ENCODE measurements at places on chromosomes 1 and 21. TPM values are rescaled to one million over a fixed set of nuclear protein-coding genes. Genes with fewer than 3 reads are reported as not detected.

- DNase-seq = no peak
Measured at GRCh38 chr1:66300972-66301451, 232.9 kb upstream of the SGIP1 start.

GRCh38 chr1:197618061-197618460 is 157.2 kb downstream of the DENND1B start:
- no peak for DNase-seq

Gene GPR37L1
- total RNA-seq = not detected

GRCh38 chr21:44434936-44435635 is 20.2 kb upstream of the LRRC3 start:
- peak; percentile 17 for DNase-seq

- no peak for DNase-seq
Measured at GRCh38 chr1:31551208-31551607, 25.1 kb upstream of the TINAGL1 start.

GRCh38 chr1:57093122-57093521 is 127.3 kb upstream of the C8B start:
- DNase-seq = no peak

DNA sequence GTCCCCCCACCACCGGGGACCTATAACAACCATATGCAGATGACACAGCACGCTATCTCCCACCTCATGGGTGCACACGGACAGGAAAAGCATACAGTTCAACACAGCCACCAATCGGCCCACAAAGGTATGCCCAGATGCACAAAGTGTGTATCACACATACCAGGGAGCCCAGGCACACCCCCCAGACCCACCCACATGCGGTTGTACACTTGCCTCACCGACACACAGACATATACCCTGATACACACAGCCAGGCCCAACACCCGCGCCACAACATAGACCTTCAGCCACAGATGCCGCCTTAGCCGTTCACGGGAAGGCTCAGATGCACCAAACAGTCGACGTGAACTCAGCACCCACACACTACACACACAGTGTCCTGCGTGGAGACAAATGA is 5.5 kb downstream of the CROCC start:
- DNase-seq = no peak

Gene LHX8
- total RNA-seq = not detected

- no peak for DNase-seq
Measured at GRCh38 chr1:5658340-5659316, 333.6 kb downstream of the NPHP4 start.

GRCh38 chr1:235278915-235279292 is 49.1 kb downstream of the ARID4B start:
- DNase-seq = no peak

DNA sequence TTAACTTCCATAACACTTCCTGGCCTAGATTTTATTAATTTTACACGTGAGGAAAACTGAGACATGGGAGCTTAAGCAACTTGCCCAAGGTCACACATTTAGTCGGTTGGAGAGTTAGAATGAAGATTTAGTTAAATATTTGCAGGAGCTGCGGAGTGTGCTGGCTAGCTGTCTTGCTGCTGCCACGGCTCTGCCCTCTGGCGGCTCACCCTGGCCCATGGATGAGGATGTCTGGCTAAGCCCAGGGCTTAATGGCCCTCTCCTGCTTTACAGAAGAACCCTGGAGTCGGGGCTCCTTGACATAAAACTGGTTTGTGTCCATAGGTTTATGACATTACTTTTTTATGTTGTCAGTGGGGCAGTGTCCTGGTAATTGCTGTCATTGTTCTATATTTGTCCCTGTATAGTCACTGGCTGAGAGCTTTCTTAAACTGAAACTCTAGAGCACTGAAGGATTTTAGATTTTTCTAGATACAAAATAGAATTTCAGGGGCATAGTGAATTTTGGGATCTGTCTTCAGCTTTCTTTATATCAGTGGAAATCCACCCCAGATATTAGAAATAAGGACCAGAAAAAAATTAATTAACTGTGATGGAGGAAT is 88.9 kb upstream of the WLS start:
- DNase-seq = peak; percentile 64

DNA sequence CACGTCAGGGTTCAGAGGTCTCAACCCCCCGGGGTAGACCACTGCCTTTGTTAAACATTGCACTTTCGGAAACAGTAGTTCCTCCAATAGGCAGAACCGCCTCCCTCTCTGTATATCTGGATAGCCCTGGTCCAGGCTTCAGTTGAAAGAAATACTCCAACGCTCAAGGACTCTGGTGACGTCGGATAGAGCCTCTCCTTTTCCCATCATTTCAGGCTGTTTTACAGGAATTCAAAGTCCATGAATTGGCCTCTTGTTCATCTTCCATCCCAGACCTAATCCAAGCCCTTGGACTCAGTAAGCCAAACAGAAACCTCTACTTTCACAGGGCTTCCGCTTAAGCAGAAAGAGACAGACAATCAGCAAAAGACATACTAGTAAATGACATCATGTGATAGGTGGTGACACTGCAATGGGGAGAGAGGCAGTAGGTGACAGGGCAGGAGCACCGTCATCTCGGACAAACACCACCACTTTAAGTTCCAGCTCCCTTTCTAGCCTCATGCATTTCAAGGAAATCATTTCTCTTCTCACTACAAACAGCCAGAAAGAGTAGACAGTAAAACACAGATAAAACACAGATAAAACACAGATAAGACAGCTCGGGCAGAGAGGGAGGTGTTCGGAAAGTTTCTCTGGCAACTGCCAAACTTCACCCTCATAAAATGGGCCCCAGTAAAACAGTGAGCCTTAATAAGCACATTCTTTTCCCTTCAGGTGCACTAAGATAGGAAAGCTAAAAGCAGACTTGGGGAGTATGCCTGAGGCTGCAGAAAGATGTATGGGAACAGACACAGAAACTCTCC is 2.3 kb upstream of the PLA2G2A start:
- no peak for DNase-seq

DNA sequence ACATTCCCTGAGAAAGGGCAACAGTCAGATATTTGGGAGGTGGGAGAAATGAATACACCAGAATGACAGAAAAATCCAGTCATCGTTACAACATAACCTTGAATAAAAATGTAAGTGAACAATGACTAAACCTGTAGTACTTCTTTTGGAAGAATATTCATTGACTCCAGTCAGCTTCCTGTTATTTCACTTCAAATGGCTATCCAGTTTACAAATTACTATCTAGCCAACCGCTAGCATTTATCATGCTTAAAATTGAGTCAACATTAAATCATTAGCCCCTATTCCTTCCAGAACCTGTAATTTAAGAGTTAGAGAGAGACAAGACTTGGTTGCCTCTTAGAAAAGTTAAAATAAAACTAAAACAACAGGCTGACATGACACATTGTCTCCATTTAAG is 33.6 kb downstream of the WLS start:
- DNase-seq = no peak

Gene FAM72D
- total RNA-seq = 0.17 TPM

Gene PCSK9
- not detected for total RNA-seq

- DNase-seq = no peak
Measured at GRCh38 chr1:76955652-76956051, 88.4 kb downstream of the ST6GALNAC5 start.

- no peak for DNase-seq
Measured at GRCh38 chr21:27369978-27370571, 403.2 kb upstream of the ADAMTS5 start.

Gene DNASE2B
- total RNA-seq = not detected

DNA sequence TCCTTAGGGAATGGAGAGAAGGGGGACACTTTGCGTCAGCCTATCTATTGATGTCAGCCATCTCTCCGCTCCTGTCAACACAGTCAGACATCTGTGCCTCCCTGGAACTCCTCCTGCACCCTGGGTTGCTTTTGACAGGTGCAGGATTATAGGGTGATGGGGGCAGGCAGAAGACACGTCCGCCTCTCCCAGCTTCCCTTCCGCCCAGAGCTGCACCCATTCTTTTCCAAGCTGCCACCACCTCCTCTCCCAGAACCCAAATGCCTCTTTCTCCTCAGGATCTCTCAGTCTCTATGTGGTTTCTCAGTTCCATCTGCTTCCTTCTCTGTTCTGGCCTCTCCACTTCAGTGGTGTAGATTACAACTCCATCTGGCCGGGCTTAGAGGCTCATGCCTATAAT is 17.1 kb upstream of the KIF1B start:
- no peak for DNase-seq

Gene AMIGO1
- 13.6 TPM for total RNA-seq
